ENCODE measurements at places on chromosomes 13 and 19.

DNA sequence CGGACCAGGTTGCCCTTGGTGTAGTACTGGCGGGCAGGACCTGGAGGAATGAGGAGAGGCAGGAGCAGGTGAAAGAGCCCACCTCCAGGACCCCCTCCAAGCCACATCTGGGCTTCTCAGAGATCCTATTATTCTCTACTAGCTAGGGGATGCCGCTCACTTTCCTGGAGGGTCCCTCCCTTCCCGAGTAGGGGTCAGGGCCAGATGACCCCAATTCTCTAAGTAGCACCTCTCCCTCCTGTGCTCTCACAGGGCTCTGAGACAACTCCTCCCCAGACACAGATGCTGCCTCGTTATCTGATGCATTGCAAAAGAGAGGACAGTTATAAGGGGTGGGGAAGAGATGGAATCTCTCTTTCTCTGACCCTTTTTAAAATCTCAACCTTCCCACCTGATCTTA lies 22.9 kb downstream of the GP6 start:
- no peak for DNase-seq

DNA sequence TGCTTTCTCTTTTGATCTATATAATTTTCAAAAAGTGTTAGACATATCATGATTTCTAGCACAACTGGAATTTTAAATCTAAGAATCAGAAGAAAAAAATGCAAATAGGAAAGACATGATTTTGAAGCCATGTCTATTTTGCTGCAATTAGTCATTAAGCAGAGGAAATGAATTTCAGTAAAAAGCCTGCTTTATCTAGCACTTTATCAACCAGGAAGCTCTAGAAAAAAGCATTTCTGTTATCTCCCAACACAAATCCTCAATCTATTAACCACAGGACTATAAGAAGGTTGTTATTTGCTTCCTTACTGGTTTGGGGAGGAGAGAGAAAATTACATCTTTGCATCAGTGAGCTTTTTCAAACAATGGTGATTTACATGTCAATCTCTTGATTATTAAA lies 716.7 kb downstream of the DIAPH3 start:
- no peak for DNase-seq

GRCh38 chr19:3025549-3025886 lies 3.6 kb downstream of the TLE2 start:
- DNase-seq = no peak

GRCh38 chr13:35472323-35472881 lies 4.1 kb downstream of the MAB21L1 start:
- DNase-seq = peak; percentile 45

GRCh38 chr19:42628411-42629140 lies 33.9 kb upstream of the CEACAM8 start:
- DNase-seq = no peak

GRCh38 chr13:45396533-45397095 lies 21.6 kb downstream of the SLC25A30 start:
- DNase-seq = no peak

GRCh38 chr13:28401303-28402056 lies 93.4 kb downstream of the FLT1 start:
- no peak for DNase-seq

GRCh38 chr13:74485757-74486156 lies 351.6 kb upstream of the KLF12 start:
- no peak for DNase-seq

- peak; percentile 57 for DNase-seq
These were observed 26.1 kb downstream of the NFIC start for GRCh38 chr19:3392480-3392879.

DNA sequence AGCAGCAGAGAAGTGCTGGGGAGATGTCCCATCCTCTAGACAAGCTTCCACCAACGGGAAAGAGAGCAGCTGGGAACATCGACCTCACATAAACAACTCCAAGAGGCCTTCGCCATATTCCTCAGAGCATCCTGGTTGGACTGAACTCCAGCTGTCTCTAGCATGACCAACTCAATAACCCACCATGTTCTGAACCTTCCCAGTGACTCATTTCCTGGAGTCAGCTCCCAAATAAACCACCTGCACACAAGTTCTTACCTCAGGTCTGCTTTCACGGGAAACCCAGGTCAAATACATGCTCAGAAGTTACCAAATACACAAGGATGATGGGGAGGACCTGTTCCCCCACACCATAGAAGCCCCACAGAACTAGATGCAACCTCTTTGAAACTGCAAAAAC lies 878.5 kb downstream of the UQCRFS1 start:
- no peak for DNase-seq

Measured in psoas muscle (tissue), 8 donors.